ENCODE measurements at places on chromosomes 4 and X.
A peak's percentile ranks its signal among the peaks of the same experiment; 100 is the strongest.

- no peak for DNase-seq
Measured at GRCh38 chrX:21778236-21778635, 20.3 kb upstream of the SMPX start.

DNA sequence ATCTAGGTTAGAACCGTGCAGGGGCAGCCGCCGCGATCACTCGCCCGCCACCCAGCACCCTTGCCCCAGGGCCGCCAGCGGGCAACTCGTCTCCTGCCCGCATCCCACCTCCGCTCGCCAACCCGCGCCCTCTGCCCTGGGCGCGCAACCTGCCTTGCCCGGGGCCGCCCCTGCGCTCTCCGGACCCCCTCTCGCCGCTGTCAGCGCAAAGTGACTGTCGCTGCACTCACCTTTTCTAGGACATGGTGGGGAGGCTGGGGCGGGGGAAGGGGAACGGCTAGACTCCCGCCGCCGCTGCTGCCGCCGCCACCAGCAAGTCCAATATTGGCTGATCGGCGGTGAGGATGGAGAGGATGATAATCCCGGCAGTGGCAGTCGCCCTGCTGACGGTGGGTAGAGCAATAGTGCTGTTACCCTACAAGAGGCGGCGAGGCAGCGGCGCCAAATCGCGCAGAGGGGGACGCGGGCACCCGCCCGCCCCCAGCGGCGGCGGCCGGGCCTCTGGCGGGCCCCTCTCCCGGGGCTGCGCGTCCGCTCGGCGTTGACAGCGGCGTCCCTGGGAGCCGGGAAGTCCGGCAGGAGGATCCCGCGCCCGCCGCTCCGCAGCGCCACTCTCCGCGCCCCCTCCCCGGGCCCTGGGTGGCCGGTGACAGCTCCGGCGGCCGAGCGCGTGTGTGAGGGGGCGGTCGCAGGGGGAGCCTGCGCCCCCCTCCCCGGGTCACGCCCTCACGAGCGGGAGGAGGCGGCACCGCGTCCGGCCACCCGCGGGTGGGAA lies 2.3 kb upstream of the NR3C2 start:
- DNase-seq: peak; percentile 54

GRCh38 chr4:57053508-57053907 lies 56.7 kb downstream of the IGFBP7 start:
- no peak for DNase-seq

GRCh38 chr4:145316897-145317574 lies 136.6 kb upstream of the OTUD4 start:
- no peak for DNase-seq
